ENCODE measurements at places on chromosomes 11 and 22. TPM values are rescaled to one million over a fixed set of nuclear protein-coding genes. Genes with fewer than 3 reads are reported as not detected.

- DNase-seq = no peak
Observed at GRCh38 chr11:97732011-97732632, 1288.6 kb upstream of the CNTN5 start.

Gene TRIM48
- total RNA-seq = not detected

Gene EWSR1
- 191 TPM for total RNA-seq

Gene RASD2
- total RNA-seq = 1.6 TPM

GRCh38 chr11:85806876-85807275 is 4.1 kb downstream of the SYTL2 start:
- no peak for DNase-seq

DNA sequence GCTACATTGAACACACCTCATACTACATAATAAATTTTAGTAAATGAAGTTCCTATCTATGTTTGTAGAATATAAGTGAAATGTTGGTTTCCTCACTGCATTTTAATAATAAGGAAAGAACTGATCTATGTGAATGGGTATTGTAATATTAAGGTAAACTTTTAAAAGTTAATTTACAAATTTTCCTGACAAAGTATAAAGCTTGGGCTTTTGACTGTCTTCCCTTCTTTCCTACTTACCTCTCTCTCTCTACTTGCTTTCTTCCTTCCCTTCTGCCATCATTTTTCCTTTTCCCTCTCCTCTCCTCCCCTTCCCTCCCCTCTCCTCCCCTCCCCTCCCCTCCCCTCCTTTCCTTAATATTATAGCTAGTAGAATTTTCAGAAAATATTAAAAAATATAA is 798.2 kb downstream of the CNTN5 start:
- DNase-seq = no peak

- no peak for DNase-seq
Observed at GRCh38 chr11:80718611-80719291, 1277.9 kb upstream of the TENM4 start.

DNA sequence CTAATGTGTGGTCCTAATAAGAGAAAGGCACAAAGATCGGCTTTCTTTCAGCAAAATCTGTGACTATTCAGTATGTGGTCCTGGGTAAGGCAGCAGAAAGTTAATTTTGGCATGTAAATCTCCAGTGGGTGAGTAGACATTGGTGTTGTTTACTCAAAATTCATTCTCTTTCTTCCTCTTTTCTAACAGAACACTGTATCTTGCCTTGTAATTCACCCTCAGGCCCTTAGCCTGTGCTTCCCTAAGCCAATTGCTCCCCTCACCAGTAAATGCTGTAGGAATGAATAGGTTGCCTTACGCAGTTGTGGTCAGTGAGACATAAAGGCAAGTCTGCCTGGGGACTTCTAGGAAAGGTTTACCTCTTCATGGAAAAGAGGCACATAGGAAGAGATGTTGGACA is 49.9 kb upstream of the PDE3B start:
- no peak for DNase-seq

Gene LRRC51
- 7.0 TPM for total RNA-seq

Data from mesenteric fat pad (tissue), 1 donor.